ENCODE measurements at places on chromosomes 6 and 20. TPM values are rescaled to one million over a fixed set of nuclear protein-coding genes. Genes with fewer than 3 reads are reported as not detected.

Gene LINC00237
- not detected for polyA plus RNA-seq

- H3K27ac ChIP-seq, result no peak overlapping the region
- H3K4me3 ChIP-seq, result no peak overlapping the region
- no peaks in the 10 kb centered on the region for H3K4me1 ChIP-seq
- no peaks in the 10 kb centered on the region for H3K36me3 ChIP-seq
Observed at GRCh38 chr6:168708984-168709383, 268.0 kb downstream of the SMOC2 start.

- no peaks in the 10 kb centered on the region for H3K4me1 ChIP-seq
- H3K27ac ChIP-seq, result no peak overlapping the region
- H3K36me3 ChIP-seq, result no peaks in the 10 kb centered on the region
- H3K27me3 ChIP-seq, result no peaks in the 10 kb centered on the region
Observed at GRCh38 chr6:92587525-92587924, 831.8 kb downstream of the EPHA7 start.

Gene TULP1
- polyA plus RNA-seq, result not detected

GRCh38 chr20:23482138-23482537 is 8.8 kb upstream of the CST8 start:
- H3K27ac ChIP-seq, result no peak overlapping the region
- no peak overlapping the region for H3K4me3 ChIP-seq
- no peaks in the 10 kb centered on the region for H3K4me1 ChIP-seq
- H3K27me3 ChIP-seq, result no peaks in the 10 kb centered on the region

- DNase-seq, result no peak
- no peak overlapping the region for H3K27ac ChIP-seq
- no peaks in the 10 kb centered on the region for H3K27me3 ChIP-seq
- H3K36me3 ChIP-seq, result no peaks in the 10 kb centered on the region
Observed at GRCh38 chr20:10557685-10558084, 116.1 kb downstream of the JAG1 start.

GRCh38 chr6:131843768-131844167 is 35.9 kb downstream of the ENPP1 start:
- no peaks in the 10 kb centered on the region for H3K36me3 ChIP-seq
- H3K27me3 ChIP-seq, result no peaks in the 10 kb centered on the region
- peaks cover 6% of the 10 kb centered on the region for H3K4me1 ChIP-seq
- no peak for DNase-seq

Gene PRICKLE4
- 0.19 TPM for polyA plus RNA-seq

Gene DXO
- 11.8 TPM for polyA plus RNA-seq

GRCh38 chr6:96913621-96914020 is 10.9 kb upstream of the KLHL32 start:
- no peak overlapping the region for H3K27ac ChIP-seq
- no peaks in the 10 kb centered on the region for H3K27me3 ChIP-seq
- no peak overlapping the region for H3K4me3 ChIP-seq
- DNase-seq, result no peak
- no peaks in the 10 kb centered on the region for H3K36me3 ChIP-seq
- no peaks in the 10 kb centered on the region for H3K4me1 ChIP-seq

DNA sequence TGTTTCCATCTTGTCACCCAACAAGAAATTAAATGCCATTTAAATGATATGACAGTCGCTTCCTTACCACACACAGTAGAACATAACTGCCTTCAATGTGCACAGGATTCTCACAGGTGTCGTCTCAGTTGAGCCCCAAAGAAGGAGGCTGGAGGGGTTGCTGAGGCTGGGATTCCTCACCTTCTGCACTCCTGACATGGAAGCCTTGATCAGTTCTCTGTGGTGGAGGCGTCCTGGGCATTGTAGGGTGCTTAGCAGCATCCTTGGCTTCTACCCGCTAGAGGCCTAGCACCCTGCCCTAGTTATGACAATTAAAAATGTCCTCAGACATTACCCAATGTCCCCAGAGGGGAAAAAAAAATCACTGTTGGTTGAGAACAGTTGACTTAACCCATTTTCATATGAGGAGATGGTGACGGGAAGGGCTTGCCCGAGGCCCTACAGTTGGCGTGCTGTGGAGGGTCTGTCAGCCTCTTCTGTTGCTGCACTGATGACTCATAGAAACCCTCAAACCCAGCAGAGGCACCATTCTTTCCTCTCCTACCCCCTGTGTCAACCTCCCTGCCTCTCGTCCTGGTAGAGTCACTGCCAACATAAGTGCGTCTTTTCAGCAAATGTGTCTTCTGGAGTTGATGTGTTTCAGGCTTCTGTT is 19.3 kb upstream of the ZNF831 start:
- no peaks in the 10 kb centered on the region for H3K4me1 ChIP-seq
- no peak overlapping the region for H3K4me3 ChIP-seq
- DNase-seq, result no peak
- H3K36me3 ChIP-seq, result no peaks in the 10 kb centered on the region
- no peak overlapping the region for H3K27ac ChIP-seq

Gene ANKRD66
- polyA plus RNA-seq, result not detected

Gene CPNE5
- polyA plus RNA-seq, result 0.02 TPM

Gene ENPP3
- polyA plus RNA-seq, result 0.06 TPM

DNA sequence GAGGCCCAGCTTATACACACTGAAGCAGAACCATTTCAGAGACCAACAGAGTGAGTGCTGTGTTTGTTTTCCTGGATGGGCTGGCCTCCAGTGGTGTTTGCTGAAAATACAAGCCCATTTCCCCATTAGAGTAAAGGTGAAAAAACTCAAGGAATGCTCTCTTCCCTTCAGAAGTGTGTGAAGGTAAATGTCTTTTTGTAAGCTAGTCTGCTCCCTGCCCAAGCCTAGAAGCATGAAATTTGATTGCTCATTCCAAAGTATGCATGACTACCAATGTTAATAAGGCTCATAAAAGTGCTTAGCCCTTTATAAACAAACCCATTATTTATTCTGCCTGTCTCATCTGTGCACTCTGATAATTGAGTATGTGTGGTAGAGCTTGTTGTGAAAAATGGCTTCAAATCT is 59.1 kb downstream of the ADGRF1 start:
- no peak overlapping the region for H3K4me3 ChIP-seq
- H3K36me3 ChIP-seq, result no peaks in the 10 kb centered on the region
- H3K27ac ChIP-seq, result no peak overlapping the region
- no peaks in the 10 kb centered on the region for H3K4me1 ChIP-seq

- DNase-seq, result no peak
- no peak overlapping the region for H3K27ac ChIP-seq
- no peak overlapping the region for H3K4me3 ChIP-seq
- no peaks in the 10 kb centered on the region for H3K4me1 ChIP-seq
- H3K27me3 ChIP-seq, result no peaks in the 10 kb centered on the region
Observed at GRCh38 chr6:73471686-73472290, 10.3 kb downstream of the MTO1 start.

Gene FILIP1
- polyA plus RNA-seq, result 0.76 TPM

GRCh38 chr20:50546729-50547314 is 36.6 kb downstream of the PTPN1 start:
- no peak for DNase-seq
- H3K27ac ChIP-seq, result peak overlapping the region; percentile 0
- H3K4me1 ChIP-seq, result peaks cover 18% of the 10 kb centered on the region
- H3K4me3 ChIP-seq, result peak overlapping the region; percentile 27

- DNase-seq, result peak; percentile 65
- H3K4me1 ChIP-seq, result no peaks in the 10 kb centered on the region
- no peaks in the 10 kb centered on the region for H3K27me3 ChIP-seq
- H3K4me3 ChIP-seq, result no peak overlapping the region
- H3K36me3 ChIP-seq, result no peaks in the 10 kb centered on the region
Observed at GRCh38 chr20:24657196-24657595, 187.8 kb downstream of the SYNDIG1 start.

Gene GPR63
- 0.94 TPM for polyA plus RNA-seq

- no peaks in the 10 kb centered on the region for H3K4me1 ChIP-seq
- no peaks in the 10 kb centered on the region for H3K27me3 ChIP-seq
- no peaks in the 10 kb centered on the region for H3K36me3 ChIP-seq
- no peak overlapping the region for H3K27ac ChIP-seq
Observed at GRCh38 chr6:170473801-170474200, 79.3 kb downstream of the PSMB1 start.

- H3K27me3 ChIP-seq, result no peaks in the 10 kb centered on the region
- H3K36me3 ChIP-seq, result no peaks in the 10 kb centered on the region
- no peak overlapping the region for H3K4me3 ChIP-seq
- H3K4me1 ChIP-seq, result no peaks in the 10 kb centered on the region
Observed at GRCh38 chr6:132751306-132751705, 6.4 kb downstream of the VNN2 start.

Gene FHL5
- polyA plus RNA-seq, result not detected

GRCh38 chr6:90413396-90413795 is 116.8 kb upstream of the BACH2 start:
- DNase-seq, result no peak
- H3K4me1 ChIP-seq, result no peaks in the 10 kb centered on the region
- no peaks in the 10 kb centered on the region for H3K36me3 ChIP-seq
- peak overlapping the region; percentile 48 for H3K4me3 ChIP-seq

Gene DSN1
- 24.0 TPM for polyA plus RNA-seq

GRCh38 chr20:14691994-14692393 is 354.6 kb upstream of the FLRT3 start:
- no peak overlapping the region for H3K4me3 ChIP-seq
- DNase-seq, result no peak
- H3K36me3 ChIP-seq, result no peaks in the 10 kb centered on the region
- no peak overlapping the region for H3K27ac ChIP-seq
- H3K4me1 ChIP-seq, result no peaks in the 10 kb centered on the region

DNA sequence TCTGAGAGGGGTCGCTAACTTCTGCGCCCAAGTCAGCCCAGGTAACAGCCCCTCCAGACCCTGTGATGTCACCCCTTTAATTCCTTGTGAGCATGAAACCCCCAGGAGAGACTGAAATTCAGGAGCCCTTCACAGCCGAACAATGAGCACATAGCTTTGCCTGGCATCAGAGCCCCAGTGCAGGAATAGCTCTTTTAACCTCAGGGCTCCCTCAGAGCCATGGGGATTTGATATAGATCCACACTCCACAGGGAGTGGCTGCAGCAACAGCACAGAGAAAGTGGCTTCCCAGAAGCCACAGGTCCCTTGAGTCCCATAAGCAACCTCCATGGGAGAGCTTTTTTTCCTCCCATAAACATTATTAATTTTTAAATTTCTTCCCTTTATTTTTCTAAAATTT is 150.0 kb upstream of the MARCKS start:
- H3K27me3 ChIP-seq, result no peaks in the 10 kb centered on the region
- H3K4me1 ChIP-seq, result no peaks in the 10 kb centered on the region
- no peak for DNase-seq
- H3K27ac ChIP-seq, result no peak overlapping the region

DNA sequence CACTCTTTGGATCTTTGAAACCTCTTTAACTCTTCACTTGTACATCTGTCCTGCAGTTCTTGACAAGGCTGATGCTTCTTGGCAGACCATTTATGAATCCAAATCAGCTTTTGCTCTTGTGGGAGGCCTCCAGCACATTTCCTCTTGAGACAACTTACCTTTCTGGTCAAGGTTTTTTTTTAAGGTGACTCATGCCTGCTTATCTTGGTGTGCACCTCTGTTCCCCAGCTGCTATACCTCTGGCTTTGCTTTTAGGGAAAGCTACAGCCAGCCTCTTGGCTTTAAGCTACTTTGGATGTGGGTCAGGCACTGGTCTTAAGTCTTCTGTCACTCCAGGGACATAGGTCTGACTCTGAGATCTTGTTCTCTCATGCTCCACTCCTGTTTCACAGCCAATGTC is 106.5 kb downstream of the PHF3 start:
- peak; percentile 9 for DNase-seq
- H3K27me3 ChIP-seq, result no peaks in the 10 kb centered on the region
- no peak overlapping the region for H3K4me3 ChIP-seq
- H3K4me1 ChIP-seq, result no peaks in the 10 kb centered on the region

DNA sequence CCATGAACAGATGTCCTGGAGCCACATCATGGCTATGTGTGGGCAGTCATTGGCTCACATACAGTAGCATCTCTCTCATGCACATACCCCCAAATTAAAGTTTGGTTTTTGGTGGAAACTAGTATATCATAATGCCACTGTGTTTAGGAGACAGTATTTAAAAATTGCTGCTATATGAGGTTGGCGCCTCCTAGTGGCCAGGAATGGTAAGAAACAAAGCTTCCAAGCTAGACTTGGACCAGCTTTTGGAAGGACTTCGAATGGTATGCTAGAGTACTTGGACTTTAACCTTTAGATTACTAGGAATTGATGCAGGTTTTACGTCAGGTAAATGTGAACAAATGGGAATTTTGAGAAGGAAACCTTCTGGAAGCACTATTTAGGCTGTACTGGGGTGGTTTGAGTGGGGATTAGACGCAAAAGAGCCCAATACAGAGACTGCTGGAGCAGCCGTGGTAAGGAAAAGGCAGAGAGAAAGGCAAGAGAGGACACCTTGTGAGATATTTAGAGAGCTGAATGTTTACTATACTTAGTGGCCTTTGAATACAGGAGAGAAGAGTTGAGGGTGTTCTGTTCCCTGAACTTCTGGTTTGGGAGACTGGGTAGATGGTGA is 23.8 kb downstream of the PRSS35 start:
- H3K4me3 ChIP-seq, result no peak overlapping the region
- DNase-seq, result peak; percentile 25
- H3K27ac ChIP-seq, result no peak overlapping the region
- no peaks in the 10 kb centered on the region for H3K27me3 ChIP-seq

Gene RAET1L
- polyA plus RNA-seq, result not detected

GRCh38 chr20:58565461-58566175 is 50.4 kb upstream of the APCDD1L start:
- H3K36me3 ChIP-seq, result no peaks in the 10 kb centered on the region
- H3K4me3 ChIP-seq, result no peak overlapping the region
- no peaks in the 10 kb centered on the region for H3K27me3 ChIP-seq
- no peak for DNase-seq
- no peak overlapping the region for H3K27ac ChIP-seq

- H3K27ac ChIP-seq, result no peak overlapping the region
- H3K27me3 ChIP-seq, result no peaks in the 10 kb centered on the region
- H3K4me1 ChIP-seq, result no peaks in the 10 kb centered on the region
- no peak for DNase-seq
Observed at GRCh38 chr6:93104195-93104817, 315.1 kb downstream of the EPHA7 start.

Gene UBD
- not detected for polyA plus RNA-seq

Gene CGA
- 0.18 TPM for polyA plus RNA-seq

- H3K4me1 ChIP-seq, result peaks cover 4% of the 10 kb centered on the region
- no peak overlapping the region for H3K4me3 ChIP-seq
- H3K27me3 ChIP-seq, result no peaks in the 10 kb centered on the region
- no peak overlapping the region for H3K27ac ChIP-seq
- no peaks in the 10 kb centered on the region for H3K36me3 ChIP-seq
Observed at GRCh38 chr20:40562031-40562430, 127.0 kb downstream of the MAFB start.

GRCh38 chr20:59289994-59290393 is 10.4 kb upstream of the EDN3 start:
- no peak overlapping the region for H3K27ac ChIP-seq
- DNase-seq, result no peak
- H3K36me3 ChIP-seq, result no peaks in the 10 kb centered on the region

GRCh38 chr20:47544852-47545251 is 43.2 kb downstream of the NCOA3 start:
- DNase-seq, result no peak
- H3K4me3 ChIP-seq, result no peak overlapping the region
- H3K4me1 ChIP-seq, result peaks cover 6% of the 10 kb centered on the region
- H3K27ac ChIP-seq, result no peak overlapping the region

- H3K36me3 ChIP-seq, result peaks cover 17% of the 10 kb centered on the region
- no peaks in the 10 kb centered on the region for H3K27me3 ChIP-seq
- no peak for DNase-seq
- no peak overlapping the region for H3K4me3 ChIP-seq
Observed at GRCh38 chr6:32983493-32983848, 15.1 kb downstream of the BRD2 start.

Gene PHACTR1
- 0.43 TPM for polyA plus RNA-seq

Gene TMEM14C
- polyA plus RNA-seq, result 246 TPM

Measured in fibroblast of lung (primary cell).